ENCODE measurements at places on chromosomes 3 and 15. TPM values are rescaled to one million over a fixed set of nuclear protein-coding genes. Genes with fewer than 3 reads are reported as not detected.
A peak's percentile ranks its signal among the peaks of the same experiment; 100 is the strongest.

DNA sequence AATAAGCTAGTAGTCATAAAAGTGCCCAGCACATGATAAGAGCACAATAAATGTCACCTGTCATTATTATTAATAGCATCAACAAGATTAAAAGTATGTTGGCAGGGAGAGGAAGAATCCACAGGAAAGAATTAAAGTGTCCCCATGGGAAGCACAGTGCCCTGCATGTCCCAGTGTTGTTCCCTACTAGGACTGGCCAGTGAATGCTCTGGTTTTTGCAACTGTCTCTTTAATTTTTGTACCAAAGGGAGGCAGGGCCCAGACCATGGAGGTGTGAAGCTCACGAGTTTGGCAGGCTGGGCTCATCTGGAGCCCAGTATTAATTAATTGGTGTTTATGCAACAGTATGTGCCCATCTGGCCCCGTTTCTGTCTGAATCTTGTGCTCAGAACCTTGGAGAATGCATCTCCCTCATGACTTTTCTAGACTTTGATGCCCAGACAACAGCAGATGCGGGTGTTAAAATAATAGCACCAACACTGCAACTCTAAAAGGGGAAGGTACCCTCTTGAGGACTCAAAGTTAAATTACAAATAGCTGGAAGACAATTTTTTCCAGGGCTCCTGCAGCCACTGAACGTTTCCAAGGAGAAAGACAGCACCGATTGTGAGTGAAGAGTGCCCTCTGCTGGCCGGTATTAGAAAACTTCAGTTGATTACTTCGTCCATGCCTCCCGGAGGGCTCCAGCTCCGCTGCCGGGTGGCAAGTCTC lies 71.9 kb upstream of the SPATA12 start:
- peak; percentile 59 for DNase-seq

GRCh38 chr3:12705981-12706380 lies 42.1 kb upstream of the RAF1 start:
- DNase-seq, result peak; percentile 37

DNA sequence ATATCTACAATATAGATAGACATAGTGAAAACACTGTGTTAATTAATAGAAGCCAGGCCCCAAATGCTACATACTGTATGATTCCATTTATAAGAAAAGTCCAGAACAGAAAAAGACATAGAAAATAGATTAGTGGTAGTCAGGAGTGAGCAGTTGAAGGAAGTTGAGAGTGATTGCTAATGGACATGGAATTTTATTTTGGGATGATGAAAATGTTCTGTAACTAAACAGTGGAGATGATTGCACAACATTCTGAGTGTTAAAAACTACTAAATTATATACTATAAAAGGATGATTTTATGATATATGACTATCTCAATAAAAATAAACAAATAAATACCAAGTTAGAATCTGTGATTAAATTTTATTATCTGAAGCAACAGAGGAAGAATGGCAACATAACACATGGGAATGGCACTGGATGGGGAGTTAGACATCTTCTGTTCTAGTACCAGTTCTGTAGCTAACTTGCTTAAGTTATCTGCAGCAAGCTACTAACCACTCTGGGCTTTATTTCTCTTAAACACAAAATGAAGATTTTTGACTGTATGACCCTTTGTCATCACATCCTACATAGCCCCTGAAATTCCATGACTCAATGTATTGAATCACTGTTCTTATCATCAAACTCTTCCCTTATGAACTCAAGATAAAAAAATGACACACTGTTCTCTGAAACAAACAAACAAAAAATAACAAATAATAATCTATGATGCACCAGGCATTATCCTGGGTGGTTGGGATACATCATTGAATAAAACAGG lies 612.7 kb downstream of the TBL1XR1 start:
- DNase-seq, result no peak

GRCh38 chr3:11602886-11603527 lies 40.7 kb downstream of the VGLL4 start:
- DNase-seq, result no peak

DNA sequence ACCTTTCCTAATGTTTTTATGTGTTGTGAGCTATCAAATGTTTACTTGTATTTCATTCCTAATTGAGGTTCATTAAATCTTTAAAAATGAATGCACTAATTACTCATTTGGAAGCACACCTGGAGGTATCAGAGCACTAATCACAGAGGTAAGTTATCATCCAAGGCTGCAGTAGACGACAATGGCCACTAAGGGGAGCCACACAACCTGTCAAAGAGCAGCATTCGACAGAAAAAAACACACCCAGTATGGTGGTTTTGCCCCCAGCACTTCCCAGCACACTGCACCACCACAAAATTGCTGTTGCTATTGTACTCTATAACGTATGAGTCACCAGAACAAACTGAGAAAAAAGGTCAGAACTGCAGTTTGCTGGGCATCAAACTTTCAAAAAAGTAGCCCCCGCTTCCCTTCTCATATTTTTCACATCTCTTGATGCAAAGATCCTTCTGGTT lies 205.9 kb upstream of the IGF1R start:
- peak; percentile 89 for DNase-seq

DNA sequence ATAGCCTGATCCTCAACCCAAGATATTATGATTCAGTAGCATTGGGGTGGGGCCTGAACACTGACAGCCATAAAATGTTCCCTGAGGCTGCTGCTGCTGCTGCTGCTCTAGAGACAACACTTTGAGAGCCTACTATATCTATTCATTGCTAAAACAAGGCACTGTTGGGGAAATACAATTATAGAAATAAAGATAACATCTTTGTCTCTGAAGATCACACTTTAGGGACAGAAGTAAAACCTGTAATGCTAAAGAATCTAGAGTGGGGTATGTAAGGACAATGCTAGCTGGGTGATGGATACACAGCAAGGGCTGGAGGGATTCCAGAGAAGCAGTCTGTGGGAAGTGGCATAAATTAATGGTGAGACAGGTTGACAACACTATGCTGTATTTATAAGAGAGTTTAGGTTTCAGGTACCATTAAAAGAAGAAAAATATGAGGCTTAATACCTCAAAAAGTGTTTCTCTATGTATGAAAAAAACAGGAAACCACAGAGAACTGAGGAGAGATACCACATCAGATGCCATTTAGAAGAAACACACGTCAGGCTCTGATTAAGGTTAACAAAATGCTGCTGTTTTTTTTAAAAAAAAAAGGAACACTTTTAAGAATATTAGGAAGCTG lies 115.9 kb downstream of the CBLB start:
- peak; percentile 51 for DNase-seq

- DNase-seq, result peak; percentile 73
Measured at GRCh38 chr3:146895026-146895749, 290.0 kb upstream of the PLSCR5 start.

- DNase-seq, result no peak
Measured at GRCh38 chr15:72139667-72140066, 21.5 kb downstream of the SENP8 start.

GPR149 gene
- total RNA-seq, result not detected

C3orf20 gene
- not detected for total RNA-seq

DNA sequence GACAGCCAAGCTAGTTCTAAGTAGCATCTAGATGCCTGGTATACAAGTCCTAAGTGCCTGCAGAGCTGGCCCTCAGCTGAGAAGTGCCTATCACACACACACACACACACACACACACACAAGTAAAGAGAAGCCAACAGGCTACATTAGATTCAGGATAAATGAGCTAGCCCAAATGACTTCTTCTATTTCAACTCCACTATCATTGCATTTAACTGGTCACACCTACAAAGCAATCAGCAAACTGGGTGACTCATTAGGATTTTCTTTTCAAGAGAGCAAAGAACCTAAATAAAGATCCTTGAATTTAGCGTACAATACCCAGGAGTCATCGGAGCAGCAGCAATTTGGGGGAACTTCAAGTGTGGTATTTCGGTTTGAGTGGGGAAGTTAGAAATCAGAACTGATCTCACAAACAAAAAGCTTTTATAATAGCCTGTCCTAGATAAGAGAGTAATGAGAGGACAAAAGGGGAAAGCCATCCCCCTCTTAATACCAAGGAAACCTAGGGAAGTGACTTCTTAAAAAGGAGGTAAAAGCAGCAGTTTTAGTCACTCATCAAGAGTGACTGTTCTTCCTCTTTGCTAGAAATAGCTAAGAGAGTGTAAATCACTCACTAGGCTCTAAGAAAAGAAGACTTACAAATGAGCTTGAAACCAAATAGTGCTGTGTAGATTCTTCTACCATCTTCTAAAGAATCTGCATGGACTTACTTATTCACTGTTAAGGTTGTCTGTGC lies 112.7 kb downstream of the TNIK start:
- no peak for DNase-seq

GRCh38 chr3:98903705-98904481 lies 2.4 kb upstream of the DCBLD2 start:
- no peak for DNase-seq

DNA sequence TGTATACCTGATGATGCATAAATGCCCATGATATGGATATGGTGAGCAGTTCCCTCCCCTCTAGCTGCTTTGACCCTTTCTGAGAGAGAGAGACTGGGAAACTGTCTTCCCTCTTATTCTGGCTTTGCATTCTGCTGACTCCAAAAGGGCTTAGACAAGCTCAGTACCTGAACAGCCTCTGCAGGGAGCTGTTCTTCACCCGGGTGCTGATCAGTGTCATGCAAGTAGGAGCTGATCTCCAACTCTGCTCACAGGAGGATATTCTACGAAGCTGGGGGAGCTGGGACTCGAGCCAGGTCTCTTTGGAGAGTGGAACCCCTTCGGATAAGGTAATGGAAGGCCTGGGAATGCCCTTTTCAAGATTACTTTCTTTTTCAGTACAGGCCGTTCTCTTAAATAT lies 237.1 kb downstream of the RYR3 start:
- peak; percentile 19 for DNase-seq

KLHL6 gene
- not detected for total RNA-seq

DNA sequence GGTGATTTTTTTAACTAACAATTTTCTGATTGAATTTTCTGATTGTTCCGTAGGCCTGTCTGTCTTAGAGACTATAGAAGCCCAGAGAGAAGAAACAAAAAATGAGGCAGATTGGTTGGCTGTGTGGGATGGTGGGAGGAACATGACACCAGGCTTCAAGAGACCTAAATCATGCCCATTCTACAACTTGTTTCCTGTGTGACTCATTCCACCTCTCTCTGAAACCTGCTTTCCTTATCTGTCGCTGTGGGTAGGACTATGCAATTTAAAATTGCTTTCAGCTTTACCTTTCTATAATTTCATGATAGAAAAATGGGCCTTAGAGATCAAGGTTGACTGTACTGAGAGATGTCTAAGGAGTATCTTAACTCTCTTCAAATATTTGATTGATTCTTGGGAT lies 44.5 kb downstream of the OXNAD1 start:
- no peak for DNase-seq

DNA sequence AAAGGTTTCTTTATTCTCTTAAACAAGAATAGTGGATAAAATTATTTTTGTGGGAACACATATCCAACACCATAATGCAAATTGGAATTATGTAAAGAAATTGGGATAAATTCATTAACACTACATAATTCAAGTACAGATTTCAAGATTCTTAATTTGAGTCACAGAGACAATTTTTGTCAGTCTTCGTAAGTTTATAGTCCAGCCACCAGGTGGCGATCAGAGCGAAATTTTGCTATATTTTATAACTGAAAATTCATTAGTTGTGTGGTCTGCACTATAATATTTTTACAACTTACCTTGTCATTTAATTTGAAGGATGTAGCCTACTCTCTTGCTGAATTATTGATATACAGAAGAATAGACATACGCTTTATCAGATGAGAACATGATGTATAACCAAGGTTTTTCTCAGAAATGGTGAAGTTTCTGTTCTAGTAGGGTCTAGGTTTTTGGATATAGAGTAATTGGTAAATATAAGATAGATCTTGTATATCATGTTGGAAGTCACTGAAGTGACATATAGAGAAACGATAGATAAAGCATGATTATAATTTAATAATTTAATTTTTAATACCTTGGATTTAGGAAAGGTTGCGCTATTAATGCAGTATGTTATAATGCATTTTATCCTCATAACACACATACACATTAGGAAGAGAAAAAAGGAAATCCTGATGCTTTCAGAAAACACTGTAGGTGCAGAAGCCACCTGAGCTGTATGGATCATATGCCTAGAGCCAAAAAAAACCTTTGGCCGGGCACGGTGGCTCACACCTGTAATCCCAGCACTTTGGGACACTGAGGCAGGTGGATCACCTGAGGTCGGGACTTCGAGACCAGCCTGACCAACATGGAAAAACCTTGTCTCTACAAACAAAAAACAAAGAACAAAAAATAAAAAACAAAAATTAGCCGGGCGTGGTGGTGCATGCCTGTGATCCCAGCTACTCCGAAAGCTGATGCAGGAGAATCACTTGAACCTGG lies 31.7 kb downstream of the PLSCR4 start:
- DNase-seq, result no peak

DNA sequence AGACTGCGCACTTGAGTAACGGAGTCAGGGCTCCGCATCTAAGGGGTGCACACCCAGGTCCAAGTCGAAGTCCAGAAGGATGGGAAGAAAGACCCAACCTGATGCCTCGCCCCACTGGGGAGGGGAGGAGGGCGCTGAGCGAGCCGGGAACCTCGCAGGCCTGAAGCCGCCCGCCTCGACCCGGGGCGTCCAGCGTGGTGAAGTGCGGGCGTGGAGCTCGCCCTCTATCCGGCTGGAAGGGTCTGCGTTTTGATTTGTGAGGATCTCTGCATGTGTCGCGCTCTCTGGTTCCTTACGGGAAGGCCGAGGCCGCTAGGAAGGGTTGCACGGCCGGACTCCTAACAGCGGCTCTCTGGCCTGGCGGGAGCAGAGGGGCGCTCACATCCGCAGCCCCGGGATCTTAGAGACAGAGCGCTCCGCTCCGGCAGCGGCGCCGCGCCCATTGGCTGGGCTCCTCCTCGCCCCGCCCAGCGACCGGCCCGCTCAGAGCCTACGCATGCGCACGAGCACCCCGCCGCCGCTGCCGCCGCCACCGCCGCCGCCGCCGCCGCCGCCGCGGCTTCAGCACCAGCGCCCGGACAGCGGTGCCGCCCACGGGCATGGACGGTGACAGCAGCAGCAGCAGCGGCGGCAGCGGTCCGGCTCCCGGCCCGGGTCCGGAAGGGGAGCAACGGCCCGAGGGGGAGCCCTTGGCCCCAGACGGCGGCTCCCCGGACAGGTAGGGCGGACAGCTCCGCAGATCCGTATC lies at the start of gene DISP2:
Gene DISP2, plus strand, starts transcription at position 497 of the 748 bp plus-strand sequence. Its CDS starts 103 bp downstream, at position 600.
- peak; percentile 69 for DNase-seq

GRCh38 chr3:108171106-108171505 lies 51.1 kb downstream of the IFT57 start:
- no peak for DNase-seq

CFAP92 gene
- total RNA-seq, result not detected

FSIP1 gene
- total RNA-seq, result 1.9 TPM

- no peak for DNase-seq
Measured at GRCh38 chr3:107132674-107133073, 244.6 kb upstream of the CCDC54 start.

CAND2 gene
- total RNA-seq, result 4.5 TPM

TNNC1 gene
- 0.56 TPM for total RNA-seq
